Endothelial cell (in vitro differentiated cells): ENCODE measurements at places on chromosomes 2 and 18.

- no peak for DNase-seq
These were observed 291.2 kb upstream of the DDX18 start for GRCh38 chr2:117523267-117523666.

DNA sequence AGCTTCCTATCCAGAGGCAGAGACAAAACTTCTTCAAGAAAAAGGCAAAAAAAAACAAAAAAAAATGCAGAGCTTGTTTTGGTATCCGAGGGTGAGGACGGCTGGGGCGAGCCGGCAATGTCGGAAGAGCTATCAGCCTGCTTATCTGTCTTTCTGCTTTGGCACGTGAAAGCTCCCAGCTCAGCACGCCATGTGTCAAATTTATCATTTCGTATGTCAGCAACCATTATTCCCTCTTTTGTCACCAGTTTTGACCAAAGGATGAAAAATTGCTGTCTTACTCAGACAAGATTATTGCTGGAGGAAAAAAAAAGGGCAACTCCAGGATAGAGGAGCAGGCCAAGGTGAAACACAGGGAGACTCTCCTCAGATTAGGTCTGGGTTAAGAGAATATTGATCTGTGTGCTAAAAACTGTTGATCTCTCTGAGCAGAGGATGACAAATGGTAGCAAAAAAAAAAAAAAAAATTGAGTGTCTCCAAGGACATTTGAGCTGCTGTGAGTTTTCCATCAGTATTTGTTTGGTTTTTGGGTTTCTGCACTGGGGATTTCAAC is 532.0 kb upstream of the POU3F3 start:
- DNase-seq, result no peak

DNA sequence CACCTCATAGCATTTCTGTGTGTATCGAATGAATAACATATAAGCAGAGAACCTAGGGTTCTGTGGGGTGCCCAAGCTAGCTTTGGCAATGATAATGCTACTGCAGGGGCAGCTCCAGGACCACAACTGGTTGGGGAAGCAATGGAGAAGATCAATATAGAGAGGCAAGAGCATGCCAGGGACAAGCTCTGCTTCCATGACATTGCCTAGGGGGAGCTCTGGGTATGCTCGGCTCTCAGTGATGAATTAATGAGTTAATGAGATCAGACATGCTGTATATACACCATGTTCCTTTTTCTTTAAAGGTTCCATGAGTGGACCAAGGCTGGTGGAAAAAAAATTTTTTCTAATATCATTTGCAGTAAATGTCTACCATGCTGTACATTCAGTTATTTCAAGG is 618.4 kb downstream of the BCL11A start:
- no peak for DNase-seq

GRCh38 chr2:68499133-68499532 is 31.7 kb downstream of the APLF start:
- no peak for DNase-seq

GRCh38 chr2:7476371-7476770 is 559.2 kb downstream of the RNF144A start:
- DNase-seq, result no peak

DNA sequence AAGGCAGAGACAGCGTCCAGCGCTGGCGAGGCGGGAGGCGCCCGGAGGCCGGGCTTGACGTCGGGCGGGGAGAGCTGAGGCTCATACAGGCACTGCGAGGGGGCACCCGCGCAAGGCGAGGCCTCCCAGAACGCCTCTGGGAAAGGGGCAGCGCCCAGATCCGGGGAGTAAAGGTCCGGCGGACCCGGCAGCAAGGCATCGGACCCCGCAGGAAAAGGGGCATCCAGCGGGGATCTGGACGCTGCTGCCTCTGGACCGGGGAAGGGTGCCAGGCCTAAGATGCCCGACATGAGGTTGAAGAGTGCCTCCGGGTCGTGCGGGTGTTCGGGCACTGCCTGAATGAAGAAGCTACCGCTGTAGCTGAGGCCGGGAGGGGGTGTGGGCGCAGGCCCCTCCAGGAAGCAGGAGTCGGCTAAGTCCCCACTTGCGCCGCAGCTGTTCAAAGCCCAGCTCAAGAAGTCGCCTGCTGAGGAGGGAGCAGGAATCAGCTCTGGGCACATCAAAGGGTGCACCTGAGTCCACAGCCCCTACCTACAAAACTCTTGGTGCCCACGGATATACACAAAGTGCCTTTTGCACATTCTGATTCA is 937 bp downstream of the EGR4 start:
- no peak for DNase-seq

GRCh38 chr2:74944987-74945787 is 13.3 kb upstream of the POLE4 start:
- DNase-seq, result no peak

- DNase-seq, result no peak
These were observed 94.5 kb upstream of the TMEM178A start for GRCh38 chr2:39571111-39571731.

GRCh38 chr2:64919261-64919660 is 69.9 kb upstream of the SLC1A4 start:
- no peak for DNase-seq

GRCh38 chr2:101473911-101474701 is 806 bp downstream of the RFX8 start:
- peak; percentile 59 for DNase-seq

GRCh38 chr2:231222318-231223000 is 24.0 kb downstream of the ARMC9 start:
- no peak for DNase-seq

GRCh38 chr2:103529798-103530502 is 768.1 kb downstream of the TMEM182 start:
- DNase-seq, result no peak

- no peak for DNase-seq
These were observed 61.5 kb downstream of the EFR3B start for GRCh38 chr2:25103287-25103871.

DNA sequence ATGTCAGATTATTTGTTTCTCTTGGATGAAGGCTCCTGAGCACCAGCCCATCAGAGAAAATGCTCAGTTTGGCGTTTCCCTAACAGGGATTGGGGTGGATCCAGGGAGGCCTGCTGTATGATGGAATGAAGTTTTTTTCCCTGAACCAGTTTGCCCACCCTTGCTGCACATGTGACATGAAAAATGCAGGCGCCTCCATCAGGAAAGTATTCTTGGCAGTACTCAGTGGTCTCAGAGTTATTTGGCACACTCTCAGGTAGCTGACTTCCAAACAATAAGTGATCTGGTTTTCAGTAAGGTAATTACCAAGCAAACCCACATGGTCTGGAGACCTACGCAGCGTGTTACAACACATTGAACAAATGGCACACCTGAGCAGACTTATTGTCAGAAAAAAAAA is 254.9 kb downstream of the PAX3 start:
- DNase-seq, result no peak

- no peak for DNase-seq
These were observed 4.4 kb downstream of the C2orf92 start for GRCh38 chr2:97673915-97674283.

GRCh38 chr18:25189391-25190185 is 162.4 kb downstream of the ZNF521 start:
- no peak for DNase-seq

DNA sequence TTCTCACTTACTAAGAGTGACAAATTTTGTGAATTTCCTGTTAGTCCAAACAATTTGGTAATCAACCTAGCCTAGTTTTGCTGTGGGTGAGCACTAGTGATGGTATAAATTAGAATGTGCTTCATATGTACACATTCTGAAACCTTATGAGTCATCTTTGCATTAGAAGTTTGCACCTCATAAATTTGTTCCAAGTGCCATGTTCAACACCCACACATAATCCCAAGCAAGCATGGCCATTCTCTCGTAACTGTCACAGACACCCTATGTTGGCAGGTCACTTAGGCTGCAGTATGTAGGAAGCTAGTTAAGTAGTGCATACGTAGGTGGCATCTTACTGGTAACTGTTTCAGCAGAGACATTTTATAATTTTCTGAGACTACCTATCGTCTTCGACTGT is 46.9 kb downstream of the NAB1 start:
- no peak for DNase-seq

GRCh38 chr2:46306330-46306751 is 9.1 kb downstream of the EPAS1 start:
- no peak for DNase-seq

GRCh38 chr2:122028371-122029100 is 273.1 kb downstream of the TSN start:
- no peak for DNase-seq

- no peak for DNase-seq
These were observed 13.3 kb downstream of the TUBB6 start for GRCh38 chr18:12321333-12321732.

GRCh38 chr18:13610555-13611141 is 115.7 kb downstream of the FAM210A start:
- no peak for DNase-seq

GRCh38 chr2:74764429-74765272 is 69.3 kb upstream of the HK2 start:
- DNase-seq, result peak; percentile 18

- DNase-seq, result no peak
These were observed 6.7 kb downstream of the NPPC start for GRCh38 chr2:231919341-231920035.

GRCh38 chr2:109318150-109318948 is 189.3 kb downstream of the SH3RF3 start:
- DNase-seq, result no peak

GRCh38 chr2:54081574-54081973 is 33.8 kb upstream of the ACYP2 start:
- no peak for DNase-seq

DNA sequence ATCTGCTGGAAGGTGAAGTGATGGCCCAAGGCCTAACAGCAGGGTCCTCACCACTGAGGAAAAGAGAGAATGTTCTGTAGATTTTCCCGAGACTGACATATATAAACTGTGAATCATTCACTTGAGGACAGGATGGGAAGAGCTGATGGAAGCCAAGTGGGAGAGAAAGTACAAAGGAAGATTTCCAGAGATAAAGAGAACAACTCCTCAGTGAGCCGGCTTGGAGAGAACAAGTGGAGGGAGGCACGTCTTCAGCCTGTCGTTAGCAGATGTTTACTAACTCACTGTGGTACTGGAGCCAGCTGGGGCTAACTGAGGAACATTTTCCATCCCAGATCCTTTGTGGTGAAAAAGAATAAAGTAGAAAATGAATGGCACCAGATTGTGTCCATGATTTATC is 552.9 kb upstream of the TNP1 start:
- no peak for DNase-seq

DNA sequence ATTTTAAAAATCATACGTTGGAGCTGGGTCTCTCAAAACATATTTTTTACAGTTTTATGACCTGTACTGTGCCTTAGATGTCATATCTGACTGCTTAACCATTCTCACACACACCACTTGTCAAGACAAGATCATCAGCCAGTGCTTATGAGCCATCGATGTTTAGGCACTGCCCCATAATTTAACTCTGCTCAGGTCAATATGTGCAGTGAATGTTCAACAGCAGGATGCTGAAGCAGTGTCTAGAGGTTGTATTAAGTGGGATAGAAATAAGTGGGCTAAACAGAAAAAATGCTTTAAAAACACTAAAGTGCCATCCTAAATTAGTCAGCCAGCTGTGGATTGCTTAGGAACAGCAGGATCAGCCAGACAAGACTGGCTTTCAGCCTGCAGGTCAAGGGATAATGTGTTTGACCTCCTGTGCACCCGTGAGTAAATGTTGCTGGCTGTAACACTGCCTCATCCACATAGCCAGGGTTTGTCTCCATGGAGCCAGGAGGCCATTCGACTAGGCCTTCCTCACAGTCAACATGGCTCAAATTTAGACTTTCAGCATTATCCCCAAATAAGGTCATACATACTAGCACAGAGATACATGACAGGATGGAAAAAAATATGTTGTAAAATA is 139.0 kb upstream of the NXPH2 start:
- DNase-seq, result no peak

GRCh38 chr2:83851066-83851465 is 608.0 kb downstream of the SUCLG1 start:
- no peak for DNase-seq
